ENCODE measurements at places on chromosomes 3 and 15.

DNA sequence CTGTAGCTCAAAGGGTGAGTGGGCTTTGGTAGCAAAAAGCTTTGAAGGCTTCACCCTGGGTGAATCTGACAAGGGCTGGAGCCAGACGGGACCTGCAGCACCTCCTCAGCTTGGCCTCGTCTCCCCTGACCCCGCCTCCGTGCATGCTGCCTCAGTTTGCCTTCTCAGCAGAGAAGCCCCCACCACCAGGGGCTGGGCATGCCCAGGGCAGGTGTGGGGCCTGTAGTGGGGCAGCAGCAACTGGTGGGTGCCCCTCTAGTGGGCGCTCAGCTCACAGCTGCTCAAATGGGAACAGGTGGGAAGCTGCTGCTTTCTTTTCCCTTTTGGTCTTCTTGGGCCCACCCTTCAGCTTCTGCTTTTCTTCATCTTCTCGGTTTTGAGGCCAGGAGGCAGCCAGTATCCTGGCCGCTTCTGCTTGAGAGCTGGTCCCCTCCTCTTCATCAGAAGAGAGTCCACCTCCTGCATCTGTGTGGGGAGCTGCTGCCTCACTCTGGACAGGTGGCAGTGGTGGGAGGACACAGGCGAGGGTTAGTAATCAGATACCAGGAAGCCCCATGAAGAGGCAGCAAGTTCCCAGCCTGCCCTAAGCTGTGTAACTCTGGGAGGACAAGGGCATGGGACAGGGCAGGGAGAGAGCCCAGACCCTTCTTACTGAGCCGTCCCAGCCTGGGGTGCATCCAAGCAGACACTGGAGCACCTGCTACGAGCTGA lies 21.0 kb downstream of the TMEM43 start:
- DNase-seq: no peak

DNA sequence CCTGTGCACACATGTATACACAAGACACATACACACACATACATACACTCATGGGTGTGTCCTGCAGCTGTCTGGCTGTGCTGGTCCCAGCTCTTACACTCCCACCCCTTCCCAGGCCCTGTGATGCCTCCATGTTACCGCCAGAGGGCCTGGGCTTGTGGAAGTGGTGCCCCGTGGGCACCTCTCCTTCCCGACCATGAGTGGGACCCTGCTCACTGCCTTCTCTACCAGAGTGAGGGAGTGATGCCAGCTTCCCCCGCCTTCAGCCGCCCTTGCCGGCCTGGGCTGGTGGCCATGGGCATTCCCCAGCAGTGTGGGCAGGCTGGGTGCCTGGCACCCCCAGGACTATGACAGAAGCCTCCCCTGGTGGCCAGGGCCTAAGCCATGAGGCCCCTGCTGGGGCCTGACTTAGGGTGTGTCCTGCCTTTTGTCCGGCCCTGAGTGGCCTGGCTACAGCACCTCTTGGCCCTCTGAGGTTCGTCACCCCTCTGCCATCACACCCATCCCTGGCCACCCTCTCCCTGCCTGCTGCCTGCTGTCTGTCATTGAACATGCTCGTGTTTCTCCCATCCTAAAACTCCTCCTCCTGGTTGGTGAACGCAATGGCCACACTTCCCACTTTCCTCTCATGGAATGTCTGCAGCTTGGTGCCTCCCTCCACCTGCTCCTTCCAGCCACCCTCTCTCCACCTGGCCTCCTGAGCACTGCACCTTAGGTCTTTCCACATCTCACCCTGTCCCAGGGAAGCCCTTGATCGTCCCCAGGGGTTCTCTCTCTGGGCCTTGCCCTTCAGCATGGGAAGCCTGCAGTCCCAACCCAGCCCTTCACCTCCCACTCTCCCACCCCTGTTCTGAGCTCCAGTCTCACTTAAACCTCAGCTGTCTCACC lies 14.6 kb downstream of the HDAC11 start:
- peak; percentile 61 for DNase-seq

- no peak for DNase-seq
Measured at GRCh38 chr3:143668924-143669790, 179.1 kb downstream of the SLC9A9 start.

- no peak for DNase-seq
Measured at GRCh38 chr15:69422336-69422895, 8.3 kb downstream of the KIF23 start.

DNA sequence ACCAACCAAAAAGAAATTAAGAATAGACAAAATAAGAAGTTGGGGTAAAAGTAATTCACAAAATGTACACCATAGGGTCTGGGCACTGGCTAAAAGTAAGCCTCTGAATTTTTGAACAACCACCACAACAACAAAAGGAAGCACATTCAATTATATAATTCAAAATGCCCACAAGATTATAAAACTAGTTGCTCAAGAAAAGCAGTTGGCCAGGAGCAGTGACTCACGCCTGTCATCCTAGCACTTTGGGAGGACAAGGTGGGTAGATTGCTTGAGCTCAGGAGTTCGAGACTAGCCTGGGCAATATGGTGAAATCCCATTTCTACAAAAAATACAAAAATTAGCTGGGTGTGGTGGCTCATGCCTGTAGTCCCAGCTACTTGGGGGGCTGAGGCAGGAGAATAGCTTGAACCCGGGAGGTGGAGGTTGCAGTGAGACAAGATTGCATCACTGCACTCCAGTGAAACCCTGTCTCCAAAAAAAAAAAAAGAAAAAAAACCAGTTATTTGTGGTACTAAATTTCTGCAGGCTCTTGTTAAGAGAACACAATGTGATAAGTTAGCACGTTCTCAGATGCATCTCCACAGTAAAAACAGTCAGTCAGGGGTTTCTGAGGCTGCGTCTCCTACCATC lies 6.6 kb upstream of the ATP11B start:
- DNase-seq: no peak

DNA sequence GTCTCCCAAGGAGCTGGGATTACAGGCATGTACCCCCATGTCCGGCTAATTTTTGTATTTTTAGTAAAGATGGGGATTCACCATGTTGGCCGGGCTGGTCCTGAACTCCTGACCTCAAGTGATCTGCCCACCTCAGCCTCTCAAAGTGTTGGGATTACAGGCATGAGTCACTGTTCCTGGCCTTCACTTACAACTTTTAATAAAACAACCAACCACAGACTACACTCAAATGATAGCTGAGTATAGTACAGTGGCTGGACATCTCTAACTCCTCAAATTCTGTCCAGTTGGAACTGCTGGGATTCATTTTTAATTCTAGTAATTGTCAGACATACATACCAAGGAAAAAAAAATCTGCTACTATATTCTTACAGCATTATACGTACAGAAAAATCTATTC lies 71.0 kb downstream of the PBRM1 start:
- DNase-seq: peak; percentile 19

GRCh38 chr3:141792495-141792894 lies 29.3 kb downstream of the GRK7 start:
- no peak for DNase-seq
